ENCODE measurements at places on chromosomes 2 and 18. TPM values are rescaled to one million over a fixed set of nuclear protein-coding genes. Genes with fewer than 3 reads are reported as not detected.

GRCh38 chr18:56509656-56510055 is 128.7 kb downstream of the TXNL1 start:
- H3K4me1 ChIP-seq = no peaks in the 10 kb centered on the region
- H3K4me3 ChIP-seq = no peak overlapping the region

DNA sequence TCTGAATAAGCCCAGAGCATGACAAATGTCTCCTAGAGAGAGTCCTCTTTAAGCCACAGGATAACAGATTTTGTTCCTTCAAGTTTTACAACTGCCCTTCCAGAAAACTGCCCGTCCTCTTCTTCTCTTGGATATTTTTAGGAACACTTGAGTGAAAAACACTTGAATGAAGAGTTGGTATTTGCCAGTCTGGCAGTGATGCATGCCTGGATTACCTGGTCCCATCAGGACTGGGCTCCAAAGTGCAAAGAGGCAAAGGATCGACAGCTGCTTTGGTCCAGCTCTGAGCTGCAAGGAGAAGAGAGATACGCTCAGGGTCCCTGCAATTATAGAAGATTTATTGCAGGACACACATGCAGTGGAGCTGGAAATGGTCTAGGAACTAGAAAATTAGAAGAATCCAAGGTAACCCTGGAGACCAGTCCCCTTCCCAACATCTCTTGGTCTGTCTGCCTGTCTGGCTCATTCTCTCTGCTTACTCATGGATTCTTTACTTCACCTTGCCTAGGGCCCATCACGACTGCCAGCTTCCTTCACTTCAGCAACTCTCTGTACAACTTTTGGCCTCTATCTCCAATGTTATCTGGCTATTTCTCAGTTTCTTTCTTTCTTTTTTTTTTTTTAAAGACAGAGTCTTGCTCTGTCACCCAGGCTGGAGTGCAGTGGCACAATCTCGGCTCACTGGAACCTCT is 112.1 kb upstream of the SIX2 start:
- DNase-seq = no peak
- no peaks in the 10 kb centered on the region for H3K4me1 ChIP-seq
- H3K36me3 ChIP-seq = no peaks in the 10 kb centered on the region

DNA sequence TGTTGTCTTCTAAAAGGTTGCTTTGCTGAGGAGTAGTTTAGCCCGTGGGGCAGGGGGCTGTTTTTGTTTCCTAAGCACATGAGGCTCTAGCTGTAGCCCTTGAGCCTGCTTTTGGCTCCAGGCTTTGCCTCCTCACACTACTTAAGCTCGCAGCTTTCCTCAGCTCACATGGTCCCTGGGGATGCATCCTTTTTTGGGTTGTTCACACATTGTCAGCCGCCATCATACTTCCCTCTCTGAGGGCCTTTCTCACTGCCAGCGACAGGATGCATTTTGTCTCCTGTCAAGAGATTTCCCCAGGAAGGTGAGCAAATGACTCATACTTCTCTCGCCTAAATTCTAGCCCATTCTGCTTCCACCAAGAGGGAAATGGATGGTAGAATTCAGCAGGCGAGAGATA is 279.5 kb upstream of the PKDCC start:
- H3K36me3 ChIP-seq = no peaks in the 10 kb centered on the region
- no peak overlapping the region for H3K4me3 ChIP-seq
- no peaks in the 10 kb centered on the region for H3K27me3 ChIP-seq
- H3K4me1 ChIP-seq = no peaks in the 10 kb centered on the region
- DNase-seq = no peak

GRCh38 chr2:164447660-164448059 is 173.6 kb downstream of the GRB14 start:
- H3K27me3 ChIP-seq = no peaks in the 10 kb centered on the region
- no peaks in the 10 kb centered on the region for H3K4me1 ChIP-seq
- H3K4me3 ChIP-seq = no peak overlapping the region
- no peak for DNase-seq
- H3K27ac ChIP-seq = no peak overlapping the region

SKOR2 gene
- not detected for total RNA-seq

PRKCE gene
- total RNA-seq = 25.8 TPM

COL3A1 gene
- total RNA-seq = 119 TPM

POMC gene
- total RNA-seq = 0.53 TPM

MAL gene
- total RNA-seq = 0.54 TPM

Measured in colonic mucosa (tissue), 4 donors.